Left renal pelvis (tissue), 4 donors: ENCODE measurements at places on chromosomes 4 and X. TPM values are rescaled to one million over a fixed set of nuclear protein-coding genes. Genes with fewer than 3 reads are reported as not detected.
A peak's percentile ranks its signal among the peaks of the same experiment; 100 is the strongest.

MAGEA2B gene
- not detected for polyA plus RNA-seq

GRCh38 chr4:156528216-156528615 lies 443.4 kb downstream of the PDGFC start:
- DNase-seq, result no peak

DNA sequence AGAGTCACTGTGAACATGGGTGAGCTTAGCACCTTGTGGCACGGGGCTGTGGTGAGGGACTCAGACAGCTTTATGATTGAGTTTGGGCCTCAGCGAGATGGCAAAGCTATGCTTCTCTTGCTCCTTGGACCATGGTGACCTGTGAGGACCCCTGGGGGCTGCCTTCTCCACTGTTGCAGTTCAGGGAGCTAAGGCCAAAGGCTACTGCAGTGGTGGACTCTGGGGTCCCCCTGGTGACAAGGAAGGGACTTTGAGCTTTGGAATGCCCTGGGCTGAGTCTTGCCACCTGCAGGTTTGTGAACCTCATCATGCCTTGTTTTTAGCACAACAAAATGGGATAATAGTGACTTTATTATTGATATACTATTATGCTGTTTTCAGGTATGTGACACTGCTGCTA lies 36.5 kb downstream of the TBL1X start:
- DNase-seq, result no peak

GRCh38 chr4:99180382-99181070 lies 36.4 kb upstream of the ADH4 start:
- DNase-seq, result no peak

GRCh38 chr4:138706201-138706600 lies 309.4 kb upstream of the NOCT start:
- no peak for DNase-seq

CSAG3 gene
- polyA plus RNA-seq, result not detected

DNA sequence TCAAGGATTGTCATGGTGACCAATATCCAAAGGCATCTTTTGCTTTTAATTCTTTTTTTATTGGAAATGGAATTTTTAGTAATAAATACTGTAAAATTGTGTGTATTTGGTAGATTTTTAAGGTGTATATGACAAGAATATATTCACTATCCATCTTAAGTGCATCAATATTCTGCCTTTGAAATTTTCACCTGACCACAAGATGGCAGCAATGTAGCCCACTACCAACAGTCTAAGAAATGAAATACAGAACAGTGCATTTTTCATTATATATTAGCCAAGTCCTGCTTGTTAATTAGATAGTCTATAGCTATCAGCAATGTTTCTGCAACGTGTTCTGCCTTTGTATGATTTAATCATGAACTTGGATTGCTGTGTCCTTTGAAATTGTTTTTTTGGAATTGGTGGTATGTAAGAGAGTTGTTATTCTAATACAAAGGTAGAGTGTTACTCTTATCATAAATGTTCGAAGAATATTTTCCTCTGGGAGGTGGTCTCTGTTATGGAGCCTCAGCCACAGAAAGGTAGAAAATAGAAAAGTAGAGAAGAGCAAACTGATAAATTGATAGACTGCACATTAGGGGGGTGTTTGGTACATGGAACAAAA lies 38.2 kb downstream of the HPGDS start:
- DNase-seq, result peak; percentile 6

- DNase-seq, result no peak
Observed at GRCh38 chrX:19958552-19959486, 32.0 kb downstream of the BCLAF3 start.

DNA sequence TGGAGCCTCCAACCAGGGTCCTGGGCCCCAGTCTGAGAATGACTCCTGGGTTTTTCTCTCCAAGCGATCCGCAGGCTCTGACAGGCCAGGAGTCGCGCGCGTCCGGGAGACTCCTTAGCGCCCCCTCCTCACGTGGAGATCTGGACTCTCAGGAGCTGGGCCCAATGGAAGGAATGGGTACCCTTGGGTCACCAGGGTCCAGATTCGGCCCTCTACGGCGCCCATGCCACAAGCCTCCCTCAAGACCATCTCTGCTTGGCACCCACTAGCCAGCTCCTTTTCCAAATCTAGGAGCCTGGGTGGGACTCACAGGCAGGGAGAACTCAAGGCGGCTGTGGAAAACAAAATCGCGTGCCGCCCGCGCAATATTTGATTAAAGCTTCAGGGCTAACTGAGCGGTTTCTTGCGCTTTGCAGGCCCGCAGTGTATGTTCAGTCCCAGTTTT lies 7.1 kb downstream of the HAND2 start:
- no peak for DNase-seq

LRIT3 gene
- polyA plus RNA-seq, result 0.79 TPM

CNGA1 gene
- polyA plus RNA-seq, result 7.3 TPM

- DNase-seq, result no peak
Observed at GRCh38 chr4:137692205-137692604, 159.9 kb upstream of the PCDH18 start.
